ENCODE measurements at places on chromosomes 12 and 14.
A peak's percentile ranks its signal among the peaks of the same experiment; 100 is the strongest.

DNA sequence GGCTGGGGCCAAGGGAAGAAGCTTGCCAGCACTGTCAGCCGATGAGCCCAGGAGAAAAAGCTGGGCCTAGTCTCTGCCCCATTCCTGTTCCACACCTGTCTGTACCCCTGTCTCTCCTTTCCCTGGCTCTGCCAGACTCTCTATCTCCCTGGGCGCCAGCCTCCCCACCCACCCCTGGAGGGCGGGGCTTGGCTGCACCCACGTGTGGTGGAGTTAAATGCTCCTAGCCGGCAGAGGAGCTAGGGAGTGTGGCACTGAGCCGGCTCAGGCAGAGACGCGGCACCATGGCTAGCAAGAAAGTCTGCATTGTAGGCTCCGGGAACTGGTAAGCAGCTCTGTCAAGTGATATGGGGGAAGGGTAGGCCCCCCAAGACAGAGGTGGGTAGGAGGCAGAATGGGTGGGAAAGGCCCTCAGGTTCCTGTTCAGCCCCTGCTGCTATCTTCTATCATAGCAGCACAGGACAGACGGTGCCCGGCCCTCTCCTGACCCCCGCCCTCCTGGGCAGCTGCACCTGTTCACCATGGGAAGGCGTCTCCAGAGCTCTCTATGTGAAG, at the start of gene GPD1:
TSS of gene GPD1 (plus strand) at position 242 of the 555 bp plus-strand sequence. CDS start at position 285, 43 bp downstream.
- no peak for DNase-seq

- DNase-seq = no peak
These were observed 89.6 kb upstream of the ATF7IP start for GRCh38 chr12:14275886-14276285.

GRCh38 chr14:94029265-94029664, 3.1 kb downstream of the OTUB2 start:
- DNase-seq = no peak

DNA sequence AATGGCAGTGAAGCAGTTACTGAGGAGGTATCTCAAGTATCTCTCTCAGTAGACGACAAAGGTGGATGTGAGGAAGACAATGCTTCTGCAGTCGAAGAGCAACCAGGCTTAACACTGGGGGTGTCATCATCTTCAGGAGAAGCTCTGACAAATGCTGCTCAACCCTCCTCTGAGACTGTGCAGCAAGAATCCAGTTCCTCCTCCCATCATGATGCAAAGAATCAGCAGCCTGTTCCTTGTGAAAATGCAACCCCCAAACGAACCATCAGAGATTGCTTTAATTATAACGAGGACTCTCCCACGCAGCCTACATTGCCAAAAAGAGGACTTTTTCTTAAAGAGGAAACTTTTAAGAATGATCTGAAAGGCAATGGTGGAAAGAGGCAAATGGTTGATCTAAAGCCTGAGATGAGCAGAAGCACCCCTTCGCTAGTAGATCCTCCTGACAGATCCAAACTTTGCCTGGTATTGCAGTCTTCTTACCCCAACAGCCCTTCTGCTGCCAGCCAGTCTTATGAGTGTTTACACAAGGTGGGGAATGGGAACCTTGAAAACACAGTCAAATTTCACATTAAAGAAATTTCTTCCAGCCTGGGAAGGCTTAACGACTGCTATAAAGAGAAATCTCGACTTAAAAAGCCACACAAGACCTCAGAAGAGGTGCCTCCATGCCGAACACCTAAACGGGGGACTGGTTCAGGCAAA, 216.6 kb downstream of the AKAP6 start:
- no peak for DNase-seq

DNA sequence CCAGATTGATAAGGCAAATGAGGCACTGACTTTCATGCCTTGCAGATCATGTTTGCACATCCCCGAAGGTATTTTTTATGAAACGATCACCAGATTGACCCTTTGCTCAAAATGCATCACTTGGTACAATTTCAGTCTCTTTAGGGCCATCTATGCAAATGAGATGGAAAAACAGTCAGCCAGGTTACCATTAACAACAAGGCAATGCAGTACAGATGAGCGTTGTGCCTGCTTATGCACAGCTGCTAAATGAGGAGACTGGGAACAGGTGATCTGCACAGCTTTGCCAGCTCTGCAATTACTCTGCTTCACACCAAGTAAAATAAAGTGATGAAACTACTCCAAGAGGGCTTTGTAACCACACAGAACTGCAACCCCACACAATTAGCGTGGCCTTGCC, 26.1 kb upstream of the PLEKHG7 start:
- DNase-seq = no peak

DNA sequence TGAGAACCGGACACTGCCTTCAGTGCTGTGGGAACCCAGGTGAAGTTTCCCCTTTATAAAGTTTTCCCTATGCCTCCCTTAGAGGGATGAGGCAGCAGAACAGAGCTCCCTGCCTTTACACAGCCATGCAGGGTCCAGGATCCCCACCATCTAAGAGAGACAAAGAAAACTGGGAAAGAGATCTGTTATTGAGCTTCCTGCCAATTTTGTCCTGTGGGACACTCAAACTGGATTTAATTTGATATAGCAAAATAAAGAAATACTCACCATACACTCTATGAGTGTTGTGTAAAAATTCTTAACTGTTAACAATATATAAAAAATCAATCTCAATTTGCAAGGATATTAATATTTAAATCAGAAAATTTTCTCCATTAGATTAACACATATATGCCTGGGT, 69.9 kb downstream of the DRAM1 start:
- no peak for DNase-seq

DNA sequence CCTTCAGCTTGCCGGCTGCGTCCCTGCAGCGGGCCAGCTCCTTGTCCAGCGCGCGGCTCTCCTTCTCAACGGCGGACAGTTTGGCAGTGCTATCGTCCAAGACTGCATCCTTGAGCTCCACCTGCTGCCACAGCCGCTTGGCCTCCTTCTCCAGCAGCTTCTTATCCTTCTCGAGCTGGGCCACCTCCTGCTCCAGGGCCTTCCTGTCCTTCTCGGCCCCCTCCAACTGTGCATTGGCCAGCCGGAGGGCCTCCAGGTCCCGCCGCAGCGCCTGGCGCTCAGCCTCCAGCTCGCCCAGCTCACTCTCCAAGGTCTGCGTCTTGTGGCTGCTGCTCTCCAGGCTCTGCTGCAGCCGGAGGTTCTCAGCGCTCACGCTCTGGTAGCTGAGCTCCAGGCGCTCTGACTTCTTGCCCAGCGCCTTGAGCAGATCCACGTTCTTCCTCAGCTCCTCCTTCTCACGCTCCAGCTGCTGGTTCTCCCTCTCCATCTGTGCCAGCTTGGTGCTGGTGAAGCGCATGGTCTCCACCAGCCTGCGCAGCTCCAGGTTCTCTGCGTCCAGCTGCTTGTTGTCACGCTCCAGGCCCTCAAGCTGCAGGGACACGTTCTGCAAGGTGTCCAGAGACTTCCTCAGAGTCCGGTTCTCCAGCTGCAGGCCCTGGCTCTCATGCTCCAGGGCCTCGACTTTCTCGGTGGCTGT, 68.8 kb upstream of the GPR68 start:
- DNase-seq = no peak

- DNase-seq = no peak
These were observed 50.5 kb downstream of the ATF7 start for GRCh38 chr12:53575502-53576249.

- no peak for DNase-seq
These were observed 13.8 kb upstream of the TMPRSS12 start for GRCh38 chr12:50828886-50829285.

DNA sequence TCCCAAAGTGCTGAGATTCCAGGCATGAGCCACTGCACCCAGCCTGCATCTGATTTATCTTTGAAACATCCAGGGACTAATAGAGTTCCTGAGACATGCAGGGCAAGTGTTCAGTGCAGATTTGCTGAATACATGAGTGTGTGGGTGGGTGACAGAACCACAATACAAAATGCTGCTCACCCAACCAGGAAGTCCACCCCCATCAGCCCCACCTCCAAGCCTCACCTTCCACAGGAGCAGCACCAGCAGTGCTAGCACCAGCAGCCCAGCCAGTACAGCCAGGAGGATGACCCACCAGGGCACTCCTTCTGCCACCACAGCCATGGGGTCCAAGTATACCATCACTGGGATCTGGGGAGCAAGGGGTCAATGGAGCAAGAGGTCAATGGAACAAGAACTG, 20.0 kb downstream of the ITGA7 start:
- no peak for DNase-seq

- no peak for DNase-seq
These were observed 45.8 kb downstream of the HRK start for GRCh38 chr12:116835484-116835883.

DNA sequence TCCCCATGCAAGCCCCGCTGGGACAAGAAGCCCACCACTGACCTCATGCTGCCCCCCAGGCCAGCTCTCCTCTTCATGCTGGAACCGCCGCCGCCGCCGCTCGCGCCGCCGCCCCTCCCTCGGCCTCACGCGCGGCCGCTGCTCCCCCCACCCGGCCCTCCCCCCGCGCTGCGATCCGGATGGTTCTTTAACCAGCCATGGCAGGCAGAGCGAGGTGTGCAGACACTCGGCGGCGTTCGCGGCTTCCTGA, at the start of gene DCAF5:
TSS of gene DCAF5 (minus strand) at position 218 of the 250 bp plus-strand sequence. CDS start at position 77, 141 bp downstream.
- peak; percentile 94 for DNase-seq

DNA sequence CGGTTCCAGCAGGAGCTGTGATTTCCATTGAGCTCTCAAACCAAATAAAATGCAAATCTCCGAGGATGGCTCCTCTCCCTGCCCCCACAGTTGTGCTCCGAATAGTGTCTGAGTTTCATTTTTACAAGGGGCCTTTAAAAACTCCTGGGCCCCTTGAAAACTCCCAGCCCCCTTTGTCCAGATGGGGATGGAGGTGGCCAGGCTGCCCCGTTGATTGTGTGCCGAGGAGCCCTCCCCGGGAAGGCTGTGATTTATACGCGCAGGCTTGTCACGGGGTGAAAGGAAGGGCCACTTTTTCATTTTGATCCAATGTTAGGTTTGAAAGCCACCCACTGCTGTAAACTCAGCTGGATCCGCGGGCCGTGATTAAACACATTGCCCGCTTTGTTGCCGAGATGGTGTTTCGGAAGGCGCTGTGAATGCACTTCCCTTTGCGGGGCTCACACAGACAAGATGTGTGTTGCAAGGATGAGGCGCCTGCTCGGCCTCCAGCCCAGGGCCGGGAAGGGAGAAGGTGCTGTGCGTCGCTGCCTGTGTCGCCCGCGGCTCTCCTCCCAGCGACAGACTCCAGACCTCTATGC, 98.8 kb downstream of the TMEM132C start:
- DNase-seq = peak; percentile 65

DNA sequence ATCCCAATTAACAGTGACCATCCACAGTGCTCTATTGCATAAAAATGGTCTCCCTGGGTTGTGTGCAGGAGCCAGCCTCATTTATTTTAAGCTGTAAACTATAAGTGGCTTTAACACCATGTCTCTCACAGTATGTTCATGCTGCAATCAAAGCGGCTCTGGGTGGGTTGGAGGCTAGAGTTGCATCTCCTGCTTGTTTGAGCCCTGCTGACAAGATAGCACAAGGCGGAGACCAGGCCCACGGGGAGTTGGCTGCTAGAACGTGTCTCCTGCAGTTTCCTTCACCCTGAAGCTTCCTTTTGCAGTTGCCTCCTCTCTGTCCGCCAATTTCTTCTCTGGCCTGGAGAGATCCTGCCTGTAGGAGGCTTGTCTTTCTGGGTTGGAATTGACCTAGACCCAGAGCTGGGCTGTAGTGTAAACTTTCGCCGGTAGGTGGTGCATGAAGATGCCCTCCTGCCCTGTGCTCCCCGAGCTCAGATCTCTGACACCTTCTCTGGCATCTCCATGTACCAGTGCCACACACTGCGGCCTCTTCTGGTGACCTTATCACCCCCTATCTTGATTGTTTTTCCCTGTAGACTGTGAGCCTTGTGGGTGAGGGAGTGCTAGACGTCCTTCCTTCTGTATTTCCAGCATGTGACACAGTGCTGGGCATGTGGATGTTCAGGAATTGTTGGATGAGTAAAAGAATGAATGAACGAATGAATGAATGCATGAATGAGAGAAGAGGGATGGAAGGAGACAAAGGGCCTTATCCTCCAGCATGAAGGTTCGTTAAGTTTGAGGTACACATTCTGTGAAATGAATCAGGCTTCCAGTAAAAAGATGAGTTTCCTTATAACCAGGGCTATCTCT, 10.4 kb downstream of the OTUB2 start:
- no peak for DNase-seq

- no peak for DNase-seq
These were observed 32.5 kb downstream of the MMP17 start for GRCh38 chr12:131860472-131861260.

DNA sequence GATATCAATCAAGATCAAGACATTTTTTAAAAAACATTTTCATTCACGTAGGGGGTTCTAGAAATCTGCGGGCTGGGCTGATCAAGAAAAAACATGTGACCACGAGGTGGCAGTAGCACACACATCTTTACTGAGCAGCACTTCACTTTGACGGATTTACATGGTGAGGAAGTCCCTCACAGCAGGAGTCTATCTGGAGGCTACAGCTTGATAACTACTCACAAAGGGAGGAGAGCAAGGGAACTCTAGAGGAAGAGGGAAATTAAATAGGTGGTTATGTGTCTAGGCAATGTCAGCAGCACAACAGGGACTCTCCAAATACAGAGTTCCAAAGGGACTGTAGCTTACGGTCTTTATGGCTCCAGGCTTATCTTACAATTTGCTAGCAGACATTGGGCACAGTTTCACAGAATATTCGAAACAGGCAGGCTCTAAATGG, 248.1 kb downstream of the DPY19L2 start:
- no peak for DNase-seq

DNA sequence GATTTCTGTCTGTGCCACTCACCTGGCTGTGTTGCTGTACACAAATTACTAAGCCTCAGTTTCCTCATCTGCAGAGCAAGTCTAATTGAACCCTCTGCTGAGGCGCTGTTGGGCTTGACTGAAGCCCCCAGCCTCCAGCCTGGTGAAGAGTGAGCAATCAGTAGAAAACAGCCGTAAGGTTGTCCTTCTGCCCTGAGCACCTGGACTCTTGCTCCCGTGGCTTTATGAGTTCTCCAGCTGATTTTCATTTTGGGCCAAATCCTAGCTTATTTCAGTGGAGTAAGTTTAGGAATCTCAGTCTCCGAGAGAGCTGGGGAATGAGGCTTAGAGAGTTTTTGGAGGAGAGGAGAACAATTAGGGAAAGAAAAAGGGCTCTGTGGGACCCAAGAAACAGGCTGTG, 133.9 kb upstream of the EVL start:
- DNase-seq = no peak

DNA sequence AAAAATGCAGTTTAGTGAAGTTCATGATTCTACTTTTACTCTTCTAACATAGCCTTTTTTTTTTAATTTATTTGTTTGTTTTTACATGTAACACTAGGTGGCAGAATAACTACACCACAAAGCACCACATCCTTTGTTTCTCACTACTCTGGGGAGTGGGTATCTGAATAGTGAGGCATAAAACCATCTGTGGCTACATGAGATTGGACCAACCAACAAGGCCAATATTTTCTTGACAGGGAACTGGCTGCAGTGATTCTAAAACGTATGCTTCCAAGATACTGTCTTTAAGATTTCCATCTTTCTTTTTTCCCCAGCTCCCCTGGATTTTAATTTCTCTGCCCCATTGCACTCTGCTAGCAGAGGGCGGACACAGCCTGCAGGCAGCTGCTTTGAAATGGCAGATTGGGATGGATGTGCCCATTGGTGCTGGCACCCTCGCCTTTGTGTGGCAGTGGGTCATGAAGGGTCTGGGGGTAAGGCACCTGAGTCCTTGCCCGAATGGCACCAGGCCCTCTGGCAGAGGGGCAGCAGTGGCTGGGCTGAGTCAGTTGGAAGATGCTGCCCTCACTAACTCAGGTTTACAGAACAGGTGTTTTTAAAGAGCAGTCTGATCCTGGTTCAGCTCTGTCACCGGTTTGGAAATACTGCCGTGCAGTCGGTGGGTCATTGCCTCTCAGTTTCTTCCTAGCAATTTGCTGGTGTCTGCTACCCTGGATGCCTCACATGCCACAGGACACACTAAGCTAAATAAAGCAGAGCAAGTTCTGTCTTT, 429.1 kb downstream of the RAD51B start:
- peak; percentile 78 for DNase-seq

Data from coronary artery (tissue), 2 donors.